Right kidney (tissue), 9 donors: ENCODE measurements at places on chromosomes 3 and 15.
A peak's percentile ranks its signal among the peaks of the same experiment; 100 is the strongest.

GRCh38 chr3:172313671-172314070 is 134.6 kb downstream of the GHSR start:
- no peak for DNase-seq

DNA sequence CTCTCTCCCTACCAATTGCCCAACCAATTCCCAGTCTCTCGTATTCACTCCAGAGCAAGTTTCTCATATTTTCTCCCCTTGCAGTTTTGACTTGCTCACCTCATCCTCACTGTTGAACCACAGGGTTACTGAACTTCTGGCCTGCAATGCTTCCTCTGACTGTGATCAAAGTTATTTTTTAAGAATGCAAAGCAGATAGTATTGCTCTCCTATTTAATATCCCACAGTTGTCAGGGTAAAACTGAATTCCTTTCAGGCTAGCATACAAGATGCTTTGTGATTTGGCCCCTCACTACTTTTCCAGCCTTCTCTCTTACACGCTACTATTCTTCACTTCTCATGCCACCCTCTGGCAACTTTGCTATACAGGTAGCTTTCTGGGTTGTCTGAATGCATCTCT is 80.9 kb downstream of the LRRFIP2 start:
- DNase-seq, result no peak

- no peak for DNase-seq
Observed at GRCh38 chr15:42100021-42100800, 5.8 kb upstream of the PLA2G4D start.

DNA sequence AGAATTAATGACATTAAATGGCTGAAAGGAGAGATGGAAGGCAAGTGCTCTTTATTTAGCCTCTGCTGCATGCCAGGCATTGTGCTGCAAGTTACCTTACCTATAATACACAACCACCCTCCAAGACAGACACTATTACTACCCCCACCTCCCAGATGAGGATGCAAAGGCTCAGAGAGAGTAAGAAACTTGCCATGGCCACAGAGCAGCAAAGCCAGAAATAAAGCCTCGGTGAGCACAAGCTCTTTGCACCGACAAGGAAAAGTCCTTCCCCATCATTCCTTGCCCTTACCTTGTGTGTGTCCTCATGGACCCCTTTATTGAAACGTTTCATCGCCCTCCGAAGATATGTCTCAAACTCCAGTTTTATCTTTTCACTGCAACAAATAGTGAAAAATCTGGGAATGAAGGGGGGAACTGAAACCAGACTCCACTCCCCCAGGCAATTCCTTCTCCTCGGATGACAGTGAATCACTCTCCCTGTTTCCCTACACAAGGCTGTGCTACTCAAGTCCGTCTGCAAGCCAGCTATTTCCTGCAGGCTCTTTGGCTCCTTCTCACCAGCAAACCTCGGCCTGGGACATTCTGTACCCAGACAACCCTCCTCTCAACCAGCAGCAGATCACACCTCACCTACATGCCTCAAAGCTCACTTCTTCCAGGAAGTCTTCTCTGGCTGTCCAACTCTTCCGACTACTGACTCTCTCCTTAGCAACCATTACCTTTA is 11.4 kb downstream of the XPC start:
- DNase-seq, result no peak

- DNase-seq, result peak; percentile 79
Observed at GRCh38 chr15:76904461-76905012, 603 bp downstream of the SCAPER start.

DNA sequence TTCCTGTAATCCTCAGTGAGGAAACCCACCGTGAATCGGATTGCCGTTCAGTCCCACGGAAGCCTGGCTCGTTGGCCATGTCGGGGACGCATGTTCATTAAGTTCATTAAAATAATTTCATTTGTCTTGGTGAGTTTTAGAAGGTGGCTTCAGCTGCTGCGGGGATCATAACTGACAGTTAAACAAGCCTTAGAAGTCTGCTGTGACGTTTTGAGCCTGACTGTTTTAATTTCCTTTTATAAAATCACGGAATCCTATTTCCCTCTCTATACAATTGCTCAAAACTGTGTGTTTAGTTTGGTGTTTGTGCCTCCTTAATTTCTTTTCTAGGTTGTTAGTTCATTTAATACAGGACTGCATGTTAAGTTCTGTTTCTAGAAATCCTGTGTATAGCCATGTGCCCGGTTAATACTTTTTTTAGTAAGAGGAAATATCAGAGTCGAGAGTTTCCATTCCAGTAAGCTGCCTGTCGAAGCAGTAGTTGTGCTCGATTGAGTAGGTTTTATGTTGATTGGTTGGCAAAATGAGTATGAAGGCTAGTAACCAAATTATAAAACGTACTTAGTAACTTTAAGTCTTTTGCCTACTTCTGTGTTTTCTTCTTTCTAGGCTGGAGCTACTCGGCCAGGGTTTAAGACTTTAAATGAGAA is 705 bp downstream of the NIPA2 start:
- DNase-seq, result no peak

DNA sequence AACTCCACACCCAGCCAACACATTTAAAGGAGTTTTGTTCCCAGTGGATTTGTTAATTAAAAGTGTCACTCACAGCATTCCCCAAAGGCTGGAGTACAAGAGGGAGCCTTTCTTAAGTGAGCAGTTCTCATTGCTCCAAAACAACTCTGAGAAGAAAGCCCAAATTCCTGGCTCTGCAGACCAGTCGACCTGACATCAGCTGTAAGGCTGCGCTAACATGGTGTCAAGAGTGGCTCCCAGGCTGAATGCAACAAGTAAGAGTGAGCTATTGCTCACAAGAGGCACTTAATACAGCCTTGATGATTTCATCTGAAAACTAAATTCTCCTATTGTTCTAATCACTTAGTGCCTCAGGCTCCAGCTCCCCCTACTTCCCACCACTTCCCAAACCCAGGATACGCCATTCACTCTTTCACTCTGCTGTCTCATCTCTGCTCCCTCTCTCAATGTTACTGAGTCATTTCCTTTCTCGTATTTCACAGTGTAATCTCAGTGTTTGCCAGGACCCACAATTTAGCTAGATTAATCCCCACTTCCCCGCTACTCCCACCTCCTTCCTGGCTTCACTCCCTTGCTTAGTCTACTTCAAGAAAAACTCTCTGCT is 81.8 kb downstream of the WWTR1 start:
- peak; percentile 45 for DNase-seq

GRCh38 chr15:42184296-42184695 is 23.8 kb downstream of the VPS39 start:
- no peak for DNase-seq

GRCh38 chr3:186125118-186125517 is 16.2 kb upstream of the ETV5 start:
- no peak for DNase-seq

GRCh38 chr3:194231929-194232832 is 96.2 kb downstream of the HES1 start:
- DNase-seq, result no peak

DNA sequence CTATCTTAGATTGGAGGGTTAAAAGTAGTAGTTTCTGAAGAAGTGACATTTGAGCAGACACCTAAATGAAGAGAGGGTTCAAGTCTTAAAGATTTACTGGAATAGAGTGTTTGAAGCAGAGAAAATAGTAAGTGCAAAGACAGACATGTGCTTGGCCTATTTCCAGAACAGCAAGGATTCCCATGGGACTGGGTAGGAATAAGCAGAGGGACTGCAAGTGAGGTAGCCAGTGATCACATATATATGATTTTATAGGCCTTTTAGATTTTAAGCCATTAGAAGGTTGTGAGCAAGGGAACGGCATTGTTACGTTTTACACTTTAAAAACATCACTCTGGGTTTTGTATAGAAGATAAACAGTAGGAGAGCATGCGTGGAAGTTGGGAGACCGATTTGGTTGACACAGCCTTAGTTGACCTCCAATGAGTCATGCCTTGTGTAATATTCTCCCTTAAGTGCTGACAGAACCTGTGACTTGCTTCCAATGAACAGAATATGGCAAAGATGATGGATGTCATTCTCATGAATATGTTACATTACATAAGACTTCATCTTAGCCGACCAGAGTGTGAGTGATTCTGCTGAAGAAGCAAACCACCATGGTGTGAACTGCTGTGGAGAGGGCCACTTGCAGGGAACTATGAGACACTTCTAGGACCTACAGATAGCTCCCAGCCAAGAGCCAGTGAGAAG is 37.1 kb upstream of the SLC4A7 start:
- no peak for DNase-seq

- no peak for DNase-seq
Observed at GRCh38 chr3:63523100-63523499, 129.4 kb upstream of the SNTN start.

- DNase-seq, result no peak
Observed at GRCh38 chr3:32571192-32571485, 481 bp upstream of the DYNC1LI1 start.

- peak; percentile 17 for DNase-seq
Observed at GRCh38 chr3:29898171-29898965, 617.5 kb downstream of the RBMS3 start.

DNA sequence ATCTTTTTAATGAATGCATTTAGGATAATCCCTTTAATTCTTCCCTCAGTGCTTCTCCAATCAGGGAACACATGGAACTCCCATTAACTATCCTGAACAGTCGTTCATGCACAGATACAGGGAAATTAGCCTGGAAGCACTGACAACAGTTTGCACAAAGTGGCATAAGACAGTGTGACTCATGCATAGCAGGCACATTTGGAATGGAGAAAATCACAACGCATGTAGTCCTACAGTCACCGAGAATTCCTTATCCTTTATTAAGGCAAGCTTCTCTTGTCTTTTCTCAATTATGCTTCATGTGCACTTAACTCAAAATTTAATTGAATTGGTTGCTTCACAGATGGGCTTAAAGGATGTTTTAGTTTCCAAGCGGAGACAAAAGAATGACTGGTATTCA is 155.0 kb upstream of the CRBN start:
- DNase-seq, result no peak

DNA sequence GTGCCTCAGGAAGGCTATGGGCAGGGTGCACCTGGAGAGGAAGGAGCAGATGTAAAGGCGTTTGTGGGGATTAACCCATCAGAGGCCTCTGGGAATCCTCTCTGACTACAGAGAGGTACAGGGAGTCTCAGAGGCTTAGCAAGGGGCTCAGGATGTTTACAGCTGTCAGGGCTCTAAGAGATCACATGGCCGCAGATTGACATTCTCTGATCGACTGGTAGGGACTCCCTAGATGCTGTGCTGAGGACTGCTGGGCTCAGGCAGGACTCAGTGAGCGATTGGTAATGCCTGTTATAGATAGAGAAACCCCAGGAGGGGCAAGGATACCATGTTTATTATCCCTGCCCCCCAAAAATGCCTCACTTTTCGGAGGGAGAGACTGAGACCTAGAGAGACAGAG is 103.5 kb downstream of the CORO2B start:
- DNase-seq, result no peak

DNA sequence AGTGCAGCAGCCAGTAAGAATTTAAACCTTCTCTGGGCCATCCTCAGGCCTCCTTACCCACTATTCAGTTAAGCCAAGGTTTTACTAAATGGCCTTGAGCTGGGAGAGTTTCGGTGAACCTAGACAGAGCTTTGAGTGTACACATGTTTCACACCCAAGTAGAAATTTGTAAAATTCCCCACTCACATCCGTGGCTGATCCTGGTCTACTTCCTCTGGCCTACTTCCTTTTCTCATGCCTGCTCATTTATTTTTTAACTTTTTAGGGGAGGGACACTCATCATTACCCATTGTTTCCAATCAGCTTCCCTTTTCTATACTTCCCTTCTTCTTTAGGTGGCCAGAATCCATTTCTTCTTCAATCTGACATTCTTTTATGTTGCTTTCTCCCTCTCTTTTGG is 7.6 kb downstream of the CX3CR1 start:
- DNase-seq, result no peak

- DNase-seq, result no peak
Observed at GRCh38 chr3:132009241-132009640, 25.6 kb downstream of the CPNE4 start.

- no peak for DNase-seq
Observed at GRCh38 chr15:57018151-57018550, 99.7 kb downstream of the TCF12 start.

- DNase-seq, result no peak
Observed at GRCh38 chr3:55514962-55515361, 27.9 kb upstream of the WNT5A start.

GRCh38 chr15:44593042-44593736 is 56.2 kb downstream of the EIF3J start:
- no peak for DNase-seq

DNA sequence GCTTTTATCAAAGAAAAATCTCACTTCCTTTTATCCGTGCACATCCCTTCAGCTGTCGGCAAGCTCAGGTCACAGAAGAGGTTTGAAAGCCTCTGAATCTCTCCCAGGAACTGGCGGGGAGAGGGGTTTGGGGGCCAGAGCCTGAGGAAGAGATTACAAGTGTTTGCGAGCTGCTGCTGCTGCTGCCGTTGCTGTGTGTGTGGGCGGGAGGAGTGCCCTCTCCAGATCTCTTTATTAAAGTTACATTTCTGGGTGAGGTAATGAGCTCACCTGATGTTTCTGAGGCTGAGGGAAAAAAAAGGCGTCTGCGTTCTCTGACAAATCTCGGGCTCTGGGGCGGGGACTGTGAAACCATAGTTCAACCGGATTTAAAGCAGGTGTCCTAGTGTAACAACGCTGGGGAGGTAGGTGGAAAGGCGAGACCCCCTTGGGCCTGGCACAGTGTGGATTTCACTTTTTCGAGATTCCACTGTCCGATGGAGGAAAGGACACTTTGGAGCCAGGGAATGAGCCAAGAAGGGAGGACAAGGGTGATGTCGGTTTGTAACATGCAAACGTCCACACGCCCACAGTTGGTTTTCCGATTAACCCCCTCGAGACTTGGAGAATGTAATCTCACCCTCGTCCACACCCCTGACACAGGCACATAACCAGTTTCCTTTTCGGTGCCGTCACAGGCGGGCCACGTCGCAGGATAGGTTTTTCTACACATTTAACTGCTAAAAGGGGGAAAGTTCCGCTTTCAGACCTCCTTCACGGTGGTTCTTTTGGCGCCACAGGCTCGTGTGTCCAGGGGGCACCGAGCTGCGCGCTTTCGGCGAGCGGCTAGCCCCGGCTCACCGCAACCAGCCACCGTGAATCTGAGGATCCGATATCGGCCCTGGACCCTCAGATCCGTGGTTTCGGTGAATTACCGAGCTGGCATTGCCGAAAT is 2.1 kb downstream of the ALCAM start:
- DNase-seq, result peak; percentile 80

GRCh38 chr3:12603969-12604368 is 47.1 kb downstream of the MKRN2 start:
- DNase-seq, result no peak

- DNase-seq, result no peak
Observed at GRCh38 chr15:36658898-36659639, 79.6 kb downstream of the CDIN1 start.

- DNase-seq, result no peak
Observed at GRCh38 chr3:186421946-186422345, 59.9 kb upstream of the DGKG start.

- no peak for DNase-seq
Observed at GRCh38 chr3:127953091-127954035, 38.3 kb downstream of the KBTBD12 start.
